ENCODE measurements at places on chromosomes 4 and X. TPM values are rescaled to one million over a fixed set of nuclear protein-coding genes. Genes with fewer than 3 reads are reported as not detected.

SLC9A7 gene
- 67.9 TPM for total RNA-seq

AMELX gene
- not detected for total RNA-seq

NMU gene
- total RNA-seq: not detected

PHOX2B gene
- not detected for total RNA-seq

TMEM33 gene
- 38.6 TPM for total RNA-seq

USP26 gene
- total RNA-seq: not detected

UGT2B11 gene
- not detected for total RNA-seq

APBB2 gene
- total RNA-seq: 87.4 TPM

ETDB gene
- not detected for total RNA-seq

DGAT2L6 gene
- not detected for total RNA-seq

GDPD2 gene
- under 0.01 TPM for total RNA-seq

HAND2 gene
- total RNA-seq: 12.8 TPM

GABRB1 gene
- 3.1 TPM for total RNA-seq

MND1 gene
- total RNA-seq: 10.2 TPM

PDK3 gene
- total RNA-seq: 10.9 TPM

LRBA gene
- total RNA-seq: 44.0 TPM

BMPR1B gene
- total RNA-seq: 0.56 TPM

NR0B1 gene
- total RNA-seq: not detected

Measured in regular cardiac myocyte (primary cell).